ENCODE measurements at places on chromosomes 12 and 14. TPM values are rescaled to one million over a fixed set of nuclear protein-coding genes. Genes with fewer than 3 reads are reported as not detected.

The SLC25A47 gene
- total RNA-seq: not detected

The CCDC175 gene
- total RNA-seq: not detected

The SYNE3 gene
- total RNA-seq: 64.0 TPM

DNA sequence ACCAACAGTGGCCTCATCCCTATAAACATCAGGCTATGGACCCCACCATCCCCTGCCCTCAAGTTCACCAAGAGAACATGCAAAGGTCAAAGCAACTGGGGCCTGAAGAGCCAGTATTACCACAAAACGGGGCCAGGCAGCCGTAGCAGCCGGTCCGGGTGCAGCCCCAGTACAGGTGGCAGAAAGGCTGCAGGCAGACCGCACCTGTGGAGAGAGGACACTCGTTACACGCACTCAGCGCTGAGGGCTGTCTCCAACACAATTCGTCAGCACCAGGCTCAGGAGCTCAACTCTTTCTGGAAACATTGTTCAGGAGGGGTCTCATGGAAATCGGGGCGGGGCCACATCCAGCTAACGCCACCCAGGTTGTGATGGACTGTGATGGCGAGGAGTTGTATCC, 19.9 kb upstream of the GOLGA3 start:
- no peak for DNase-seq

DNA sequence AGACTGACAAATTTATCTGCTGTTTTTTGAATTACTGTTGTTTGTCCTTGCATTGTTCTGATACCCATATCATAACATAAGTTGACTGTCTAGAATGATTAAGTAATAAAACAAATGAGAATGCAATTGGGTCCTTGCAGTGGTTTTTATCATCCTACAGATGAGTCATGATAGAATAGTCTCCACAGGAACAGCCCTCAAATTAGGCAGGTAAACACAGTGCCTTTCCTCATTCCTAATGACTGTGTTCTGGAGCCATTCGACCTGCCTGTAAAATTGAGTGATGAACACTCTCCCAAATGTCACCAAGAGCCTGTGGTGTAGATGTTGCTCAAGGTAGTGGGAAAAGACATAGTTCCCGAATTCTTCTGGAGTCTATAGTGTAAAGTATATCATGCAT, 12.3 kb downstream of the NKX2-8 start:
- DNase-seq: no peak

GRCh38 chr12:77062846-77063461, 2.4 kb downstream of the E2F7 start:
- no peak for DNase-seq

DNA sequence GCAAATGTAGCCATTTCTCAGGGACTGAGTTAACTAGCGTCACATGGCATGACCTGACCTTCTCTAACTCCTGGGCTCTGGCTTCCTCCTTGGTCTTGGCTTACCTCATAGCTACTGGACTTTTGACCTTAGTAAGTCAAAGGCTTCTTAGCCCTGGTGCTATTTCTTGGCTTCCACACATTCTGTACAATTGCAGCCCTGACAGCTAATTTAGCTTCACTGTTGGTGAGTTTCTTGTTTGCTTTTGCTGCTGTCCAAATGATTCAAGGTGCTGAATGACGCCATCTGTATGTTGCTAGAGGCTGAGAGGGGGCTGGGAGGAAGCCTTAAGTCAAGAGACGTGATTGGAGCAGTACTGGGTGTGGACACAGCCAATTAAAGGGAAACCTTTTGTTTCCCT, 202.7 kb downstream of the PRKD1 start:
- no peak for DNase-seq

DNA sequence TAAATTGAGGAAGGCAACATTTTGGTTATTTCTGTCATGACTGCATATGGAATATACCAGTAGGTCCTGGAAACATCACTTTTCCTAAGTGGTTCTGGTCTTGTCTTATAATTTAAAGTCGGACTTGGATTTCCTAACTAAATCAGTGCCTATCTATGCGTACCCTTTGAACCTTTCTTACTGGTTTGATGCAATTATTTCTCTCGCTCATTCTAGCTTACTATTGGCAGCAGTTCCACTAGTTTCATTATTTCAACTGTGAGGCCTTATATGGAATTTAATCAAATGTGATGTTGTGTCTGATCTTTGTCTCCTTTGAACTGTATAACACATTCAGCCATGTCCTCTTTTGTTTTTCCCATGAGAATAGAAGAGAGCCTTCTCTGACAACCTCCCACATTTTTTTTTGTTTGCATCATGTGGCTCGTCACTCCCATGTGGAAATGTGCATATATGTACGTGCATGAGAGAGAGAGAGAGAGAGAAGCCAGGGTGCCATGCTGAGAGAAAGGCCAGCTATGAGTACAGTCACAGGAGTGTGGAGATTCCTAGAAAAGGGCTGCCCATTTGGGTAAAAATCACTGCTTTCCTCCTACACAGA, 48.0 kb downstream of the AKAP6 start:
- DNase-seq: no peak

DNA sequence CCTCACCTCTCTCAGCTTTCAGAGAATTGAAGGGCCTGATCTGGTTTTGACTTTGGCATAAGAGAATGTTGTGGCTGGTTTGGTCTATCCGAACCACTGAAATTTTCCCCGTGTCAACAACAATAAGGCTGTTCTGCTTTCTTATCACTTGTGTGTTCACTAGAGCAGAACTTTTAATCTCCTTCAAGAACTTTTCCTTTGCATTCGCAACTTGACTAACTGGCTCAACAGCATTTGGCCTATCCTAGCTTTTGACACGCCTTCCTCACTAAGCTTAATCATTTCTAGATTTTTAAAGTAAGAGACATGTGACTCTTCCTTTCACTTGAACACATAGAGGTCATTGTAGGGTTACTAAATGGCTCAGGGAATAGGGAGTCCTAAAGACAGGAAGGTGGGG, 25.9 kb upstream of the EDDM3A start:
- DNase-seq: no peak

All from activated CD8-positive, alpha-beta T cell treated with anti-CD3 and anti-CD28 coated beads for 36 hours (primary cell).